ENCODE measurements at places on chromosomes 1 and 21. TPM values are rescaled to one million over a fixed set of nuclear protein-coding genes. Genes with fewer than 3 reads are reported as not detected.

DNA sequence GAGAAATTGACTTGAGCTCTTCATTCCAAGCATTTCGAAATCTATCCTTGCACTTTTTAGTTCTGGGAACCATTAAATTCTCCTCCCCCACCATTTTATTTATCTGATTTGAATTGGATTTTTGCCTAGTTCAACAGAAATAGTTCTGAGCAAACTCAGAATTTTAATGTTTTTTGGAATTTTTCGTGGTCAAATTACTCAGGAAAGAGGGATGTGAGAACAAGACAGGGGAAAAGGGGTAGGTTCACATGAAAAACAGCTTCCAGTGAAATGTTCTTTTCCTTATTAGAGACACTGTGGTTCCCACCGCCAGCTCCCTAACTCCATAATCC is 5.7 kb upstream of the ZNF697 start:
- no peak for DNase-seq

DNA sequence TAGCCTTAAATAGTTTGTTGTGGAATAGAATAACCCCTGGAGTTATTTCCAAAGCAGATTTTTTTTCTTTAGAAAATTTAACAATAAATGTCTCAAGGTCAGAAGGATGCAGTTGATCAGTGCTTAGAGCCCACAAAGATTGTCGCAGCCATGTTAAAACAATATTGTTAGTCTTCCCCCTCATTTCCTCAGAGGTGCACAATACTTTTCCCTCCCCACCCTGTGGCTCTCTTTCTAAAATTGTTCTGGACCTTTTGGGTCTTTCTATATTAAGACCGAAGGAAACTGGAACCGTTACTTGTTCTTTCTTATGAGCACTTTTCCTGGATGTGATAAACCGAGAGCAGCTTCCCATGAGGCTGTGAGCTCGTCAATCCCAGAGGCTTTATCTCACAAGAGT is 333.7 kb downstream of the HLX start:
- DNase-seq: no peak

DNA sequence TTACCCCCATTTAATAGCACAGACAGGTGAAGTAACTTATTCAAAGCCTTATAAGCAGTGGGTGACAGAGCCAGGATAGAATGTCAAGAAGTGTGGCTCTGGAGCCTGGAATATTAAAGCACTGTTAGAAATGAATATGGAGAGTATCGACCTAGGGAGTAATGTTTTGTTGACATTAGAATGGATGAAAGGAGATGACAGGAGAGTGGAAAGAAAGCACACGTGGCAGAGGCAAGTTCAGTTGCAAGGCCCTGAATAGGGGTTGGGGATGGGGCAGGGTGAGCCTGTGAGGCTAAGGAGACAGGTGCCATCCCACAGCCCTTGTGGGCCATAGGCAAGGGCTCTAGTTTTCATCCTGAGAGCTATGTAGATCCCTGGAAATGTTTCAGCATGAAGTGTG is 125.5 kb upstream of the PLXNA2 start:
- DNase-seq: no peak

RYR2 gene
- 1.6 TPM for polyA plus RNA-seq

DEPDC1 gene
- polyA plus RNA-seq: not detected

TEDDM1 gene
- not detected for polyA plus RNA-seq

SPRR2A gene
- polyA plus RNA-seq: 0.68 TPM
